Progenitor cell of endocrine pancreas (in vitro differentiated cells): ENCODE measurements at places on chromosomes 16 and 17. TPM values are rescaled to one million over a fixed set of nuclear protein-coding genes. Genes with fewer than 3 reads are reported as not detected.

GRCh38 chr17:50153650-50154575 lies 3.4 kb upstream of the PPP1R9B start:
- H3K27me3 ChIP-seq = no peaks in the 10 kb centered on the region
- no peak overlapping the region for H3K27ac ChIP-seq
- peaks cover 1% of the 10 kb centered on the region for H3K4me1 ChIP-seq
- no peaks in the 10 kb centered on the region for H3K36me3 ChIP-seq
- no peak overlapping the region for H3K4me3 ChIP-seq
- DNase-seq = no peak

DNA sequence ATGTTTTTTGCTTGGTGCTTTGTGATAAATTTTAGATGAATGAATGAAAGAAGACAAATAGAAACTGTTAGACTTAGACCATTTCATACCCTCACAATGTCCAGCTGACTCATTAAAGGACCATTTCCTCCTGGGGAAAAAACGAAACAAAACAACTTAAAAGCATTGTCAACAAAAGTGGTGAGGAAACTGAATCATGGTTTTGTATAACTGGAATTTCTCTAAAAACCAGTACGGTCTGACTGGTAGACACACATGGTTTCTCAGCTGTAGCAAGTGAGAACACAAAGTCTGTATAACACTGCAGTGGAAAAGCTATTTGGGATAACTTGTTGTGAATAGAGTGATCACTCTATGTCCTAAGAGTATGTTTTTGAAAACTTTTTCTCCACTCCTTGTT lies 5.3 kb upstream of the DDX52 start:
- H3K27me3 ChIP-seq = peaks cover 3% of the 10 kb centered on the region
- H3K4me3 ChIP-seq = no peak overlapping the region
- peaks cover 29% of the 10 kb centered on the region for H3K4me1 ChIP-seq
- no peak overlapping the region for H3K27ac ChIP-seq

DNA sequence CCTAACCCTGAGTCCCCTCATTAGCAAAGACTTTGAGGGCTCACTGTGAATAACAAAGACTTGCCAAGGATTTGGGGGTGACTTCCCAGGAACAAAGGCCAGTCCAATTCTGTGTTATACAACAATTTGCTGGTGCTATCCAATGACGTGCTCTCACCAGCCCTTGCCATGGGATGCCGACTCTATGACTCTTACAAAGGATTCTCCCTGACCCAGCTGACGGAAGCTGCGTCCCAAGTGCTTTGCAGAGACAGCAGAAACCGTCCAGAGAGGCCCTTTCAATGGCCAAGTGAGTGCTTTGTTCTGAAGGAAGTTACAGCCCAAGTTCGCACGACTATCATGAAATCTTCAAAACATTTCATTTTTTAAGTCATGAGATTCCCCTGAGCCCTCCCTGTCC lies 345.3 kb upstream of the TNRC6C start:
- peaks cover 33% of the 10 kb centered on the region for H3K27me3 ChIP-seq
- H3K27ac ChIP-seq = no peak overlapping the region
- H3K4me3 ChIP-seq = no peak overlapping the region
- no peak for DNase-seq
- H3K36me3 ChIP-seq = no peaks in the 10 kb centered on the region

GRCh38 chr17:59298521-59298920 lies 32.9 kb upstream of the YPEL2 start:
- DNase-seq = no peak
- no peaks in the 10 kb centered on the region for H3K27me3 ChIP-seq
- no peaks in the 10 kb centered on the region for H3K36me3 ChIP-seq
- H3K4me3 ChIP-seq = no peak overlapping the region
- H3K4me1 ChIP-seq = peaks cover 20% of the 10 kb centered on the region

The MON1B gene
- total RNA-seq = 55.0 and 55.4 TPM in 2 replicates

The CACNG3 gene
- not detected in 2 replicates for total RNA-seq
